G401 (cell line): ENCODE measurements at places on chromosomes 5 and 9. TPM values are rescaled to one million over a fixed set of nuclear protein-coding genes. Genes with fewer than 3 reads are reported as not detected.

PLPP6 gene
- 7.7 and 10.5 TPM in 2 replicates for total RNA-seq

CMYA5 gene
- total RNA-seq = under 0.01 and 0.07 TPM in 2 replicates

PCDHB10 gene
- total RNA-seq = 0.44 TPM in 1 of 2 replicates, not detected in the other

DPM2 gene
- total RNA-seq = 17.1 and 39.0 TPM in 2 replicates

SEMA5A gene
- 0.55 and 0.95 TPM in 2 replicates for total RNA-seq

SIMC1 gene
- 8.4 and 11.8 TPM in 2 replicates for total RNA-seq

BRD3OS gene
- total RNA-seq = 32.9 and 50.7 TPM in 2 replicates

OR1N2 gene
- not detected in 2 replicates for total RNA-seq

ODF2 gene
- 52.9 and 60.7 TPM in 2 replicates for total RNA-seq
